ENCODE measurements at places on chromosomes 7 and 10.

DNA sequence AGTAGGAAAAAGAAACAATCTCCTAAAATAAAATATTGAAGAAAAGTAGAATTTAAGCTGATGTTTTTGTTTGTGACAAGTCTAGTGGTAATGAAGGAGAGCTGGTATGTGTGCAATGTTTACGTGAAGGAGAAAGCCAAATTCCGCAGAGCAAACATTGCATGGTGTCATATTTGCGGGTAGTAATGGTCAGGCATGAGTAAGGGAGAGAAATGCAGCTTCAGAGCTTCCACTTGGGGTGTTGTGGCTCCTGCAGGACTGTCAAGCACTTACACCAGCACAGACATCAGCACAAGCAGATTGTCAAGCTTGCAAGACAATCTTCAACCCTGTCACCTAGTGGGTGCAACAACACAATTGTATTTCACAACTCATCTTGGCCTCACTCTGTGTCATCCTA lies 136.5 kb upstream of the ETV1 start:
- no peak for DNase-seq

DNA sequence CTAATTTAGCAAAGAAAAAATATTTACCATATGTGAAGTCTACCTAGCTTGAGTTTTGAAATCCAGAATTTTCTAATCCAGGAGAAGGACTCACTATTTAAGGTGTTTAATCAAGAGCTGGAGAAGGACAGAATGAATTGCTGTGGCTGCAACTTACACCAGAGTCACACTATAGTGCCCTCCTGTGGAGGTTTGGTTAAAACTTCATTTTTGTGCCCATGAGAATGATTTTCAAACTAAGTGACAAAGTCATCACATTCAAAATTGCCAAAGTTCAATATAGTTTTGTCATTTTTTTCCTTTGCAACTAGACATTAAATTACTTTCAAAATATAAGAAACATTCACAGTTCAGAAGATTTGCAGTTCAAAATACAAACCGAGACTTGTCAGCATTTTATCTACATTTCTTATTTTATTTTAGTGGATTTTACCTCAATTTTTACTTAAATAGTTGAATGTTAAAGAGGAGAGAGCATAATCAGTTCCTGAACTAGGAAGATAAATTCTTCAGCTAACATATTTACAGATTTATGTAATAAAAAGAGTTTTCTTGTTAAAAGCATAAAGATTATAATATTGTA lies 70.7 kb downstream of the CABCOCO1 start:
- DNase-seq, result peak; percentile 78

DNA sequence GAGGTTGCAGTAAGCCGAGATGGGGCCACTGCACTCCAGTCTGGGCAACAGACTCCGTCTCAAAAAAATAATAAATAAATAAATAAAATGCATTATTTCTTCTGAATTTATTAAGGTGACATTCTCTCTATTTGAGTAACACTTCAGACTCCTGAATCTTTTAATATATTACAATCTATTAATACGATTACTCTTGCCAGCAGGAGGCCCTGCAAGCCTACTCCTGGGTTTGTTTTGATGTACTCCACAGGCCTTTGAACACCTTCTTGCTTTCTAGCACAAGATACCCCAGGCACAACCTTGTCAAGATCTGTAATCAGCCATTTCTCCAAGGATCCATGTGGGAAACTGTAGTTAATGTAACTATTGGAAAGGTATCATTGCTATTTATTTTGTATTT lies 63.5 kb downstream of the COBL start:
- DNase-seq, result no peak

GRCh38 chr7:68434857-68435256 lies 1163.4 kb upstream of the AUTS2 start:
- no peak for DNase-seq

GRCh38 chr7:128697302-128697905 lies 25.3 kb downstream of the GARIN1A start:
- DNase-seq, result peak; percentile 93

- no peak for DNase-seq
Measured at GRCh38 chr10:60086862-60087261, 180.5 kb upstream of the CCDC6 start.

DNA sequence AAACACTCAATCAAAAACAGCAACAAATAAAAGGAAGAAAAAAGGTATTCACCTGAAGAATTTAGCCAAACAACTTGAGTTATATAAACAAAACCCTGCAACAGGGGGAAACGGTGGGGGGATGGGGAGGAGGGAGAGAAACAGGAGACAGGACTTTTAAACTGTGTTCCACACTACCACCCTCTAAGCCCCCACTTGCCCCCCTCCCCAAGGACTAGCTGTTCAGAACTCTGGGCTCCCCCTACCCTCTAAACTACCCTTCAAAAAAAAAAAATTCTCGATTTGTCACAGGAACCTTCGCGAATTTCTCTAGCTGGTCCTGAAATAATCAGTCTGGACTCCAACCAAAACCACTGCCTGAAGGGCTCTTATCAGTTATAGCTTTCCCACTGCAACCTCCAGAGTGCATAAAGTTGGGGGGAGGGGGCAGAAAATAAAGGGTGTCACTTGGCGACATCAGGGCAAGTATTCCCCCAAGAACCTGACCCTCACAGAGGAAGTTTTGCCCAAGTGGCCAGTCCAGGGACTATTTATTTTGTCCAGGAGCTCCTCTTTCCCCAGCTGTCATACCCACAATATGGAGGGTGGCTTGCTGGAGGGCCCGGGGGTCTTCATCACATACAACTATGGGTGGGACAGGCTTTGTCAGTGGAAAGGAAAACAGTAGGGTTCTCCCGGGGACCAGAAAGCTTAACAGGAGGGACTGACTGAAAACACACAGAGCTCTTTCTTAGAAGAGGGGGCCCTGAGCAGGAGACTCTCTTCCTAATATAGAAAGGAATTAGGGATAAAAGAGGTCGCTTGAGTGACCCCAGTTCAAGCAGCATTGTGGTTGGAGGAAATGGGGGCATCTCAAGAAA lies 1.3 kb downstream of the UBE2H start:
- DNase-seq, result peak; percentile 42

DNA sequence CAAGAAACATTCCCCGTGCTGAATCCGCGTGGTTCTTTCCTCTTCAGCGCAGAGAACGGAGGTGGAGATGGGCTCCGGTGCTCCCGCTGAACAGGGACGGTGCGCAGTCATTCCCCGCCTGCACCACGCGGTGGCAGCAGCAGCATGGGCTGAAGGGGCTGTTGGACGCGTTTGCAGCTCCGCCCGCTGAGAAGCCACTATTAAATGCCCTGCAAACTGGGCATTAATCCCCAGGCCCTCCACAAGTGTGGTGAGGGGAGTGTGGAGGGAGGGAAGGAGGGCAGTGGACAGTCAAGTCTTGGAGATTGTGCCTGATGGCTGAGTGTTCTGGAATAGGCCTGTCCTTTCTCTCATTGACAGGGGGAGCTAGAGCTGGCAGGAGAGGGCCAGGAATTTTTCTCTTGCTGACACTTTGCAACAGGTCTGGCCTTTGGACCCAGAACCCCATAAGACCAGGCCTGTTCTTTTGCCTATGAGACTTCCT lies 240.2 kb upstream of the INHBA start:
- peak; percentile 65 for DNase-seq

- no peak for DNase-seq
Measured at GRCh38 chr7:157818701-157819454, 482.1 kb downstream of the DNAJB6 start.

- no peak for DNase-seq
Measured at GRCh38 chr7:158595068-158595467, 7.4 kb upstream of the PTPRN2 start.

GRCh38 chr7:131090886-131091692 lies 236.6 kb upstream of the MKLN1 start:
- DNase-seq, result no peak

DNA sequence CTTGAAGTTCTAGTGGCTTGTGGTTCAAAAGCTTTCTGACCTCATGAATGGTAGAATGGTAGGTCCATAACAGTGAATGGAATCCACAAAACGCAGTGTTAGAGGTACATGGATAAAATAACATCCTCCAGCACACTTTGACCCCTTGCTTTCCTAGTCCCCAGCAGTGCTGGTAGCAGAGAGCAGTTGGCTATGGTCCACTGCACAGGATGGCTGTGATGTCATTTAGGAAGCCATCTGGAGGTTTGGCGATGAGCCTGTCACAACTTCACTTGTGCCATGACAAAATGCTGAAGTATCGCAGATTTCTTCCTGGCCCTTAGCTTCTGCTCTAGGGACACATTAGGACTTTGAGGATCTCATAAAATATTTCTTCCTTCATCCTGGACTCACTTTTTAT lies 300.0 kb upstream of the FZD8 start:
- DNase-seq, result no peak

DNA sequence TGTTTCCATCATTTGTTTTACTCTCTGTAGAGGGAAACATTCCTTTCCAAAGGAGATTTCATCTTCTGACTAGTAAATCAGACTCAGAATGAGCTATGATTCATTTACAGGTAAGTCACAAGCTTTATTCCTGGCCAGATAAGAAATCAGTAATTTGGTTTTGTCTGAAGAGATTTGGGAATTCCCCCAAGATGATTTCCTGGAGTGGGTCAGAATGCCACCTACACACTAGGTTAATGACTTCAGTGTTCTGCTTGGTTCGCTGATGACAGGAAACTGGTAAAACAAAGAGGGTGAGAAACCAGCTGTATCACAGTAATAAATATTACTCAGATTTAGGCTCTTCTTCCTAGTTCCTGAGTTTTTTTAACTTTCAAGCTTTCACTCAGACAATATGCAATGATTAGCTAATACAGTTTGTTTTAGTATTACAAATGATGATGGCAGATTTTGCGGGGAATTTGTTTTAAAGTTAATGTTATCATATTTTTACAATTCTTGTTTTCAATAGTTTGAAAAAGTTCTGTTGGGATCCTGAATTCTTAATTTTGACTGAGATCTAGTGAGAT lies 8.3 kb upstream of the ASZ1 start:
- DNase-seq, result no peak

GRCh38 chr10:42990721-42991441 lies 86.0 kb upstream of the RET start:
- no peak for DNase-seq

DNA sequence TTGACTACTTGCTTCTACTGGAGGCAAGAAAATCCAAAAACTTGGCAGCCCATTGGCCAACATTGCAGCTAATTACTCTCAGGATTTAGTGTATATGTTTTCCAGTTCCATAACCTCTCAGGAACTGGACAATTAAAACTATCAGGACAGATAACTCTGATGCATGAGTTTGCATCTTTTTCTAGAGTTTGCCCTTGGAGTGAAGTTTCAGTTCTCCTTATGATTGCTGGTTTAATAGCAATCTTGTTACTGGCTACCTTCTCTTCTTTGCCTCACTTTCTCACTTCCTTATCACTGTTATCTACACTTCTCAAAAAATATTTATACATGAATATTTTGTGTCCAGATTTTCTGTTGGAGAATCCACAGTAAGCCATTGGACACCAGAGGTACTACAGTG lies 735.9 kb downstream of the PCDH15 start:
- no peak for DNase-seq

DNA sequence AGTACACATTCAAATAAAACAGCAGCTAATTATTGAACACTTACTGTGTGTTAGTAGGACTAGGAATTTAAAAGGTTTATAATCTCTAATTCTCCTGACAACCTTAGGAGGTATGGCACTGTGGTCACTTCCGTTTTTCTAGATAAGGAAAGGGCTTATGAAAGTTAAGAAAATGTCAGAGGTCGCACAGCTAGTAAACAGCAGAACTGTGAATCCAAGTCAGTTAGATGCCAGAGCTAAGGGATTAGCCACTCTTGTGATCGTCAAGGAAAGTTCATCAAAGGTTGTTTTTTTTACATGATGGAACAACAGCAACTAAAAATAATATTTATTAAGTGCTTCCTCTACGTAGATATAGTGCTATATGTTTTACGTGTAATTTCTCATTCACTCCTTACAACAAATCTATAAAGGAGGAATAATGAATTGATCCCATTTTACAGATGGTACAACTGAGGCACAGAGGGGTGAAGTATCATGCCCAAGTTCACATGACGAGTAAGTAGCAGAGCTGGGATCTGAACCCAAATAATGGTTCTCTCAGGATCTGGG lies 84.9 kb downstream of the NAMPT start:
- peak; percentile 27 for DNase-seq

DNA sequence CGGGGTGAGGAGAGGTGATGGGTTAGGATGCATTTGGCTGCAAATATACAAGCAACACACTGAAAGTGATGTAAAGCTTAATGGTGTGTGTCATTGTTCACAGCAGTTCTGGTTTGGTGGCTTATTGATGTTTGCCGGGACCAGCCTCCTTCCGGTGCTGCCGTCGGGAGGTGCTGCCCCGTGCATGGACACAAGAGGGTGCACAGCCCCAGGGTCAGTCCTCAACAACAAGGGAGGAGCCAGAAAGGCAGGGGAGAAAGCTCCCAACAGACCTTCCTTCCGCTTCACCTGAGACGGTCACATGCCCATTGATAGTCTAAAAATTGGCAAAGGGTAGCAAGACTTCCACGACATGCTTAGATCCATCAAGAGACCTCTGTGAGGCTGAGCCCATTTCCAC lies 9.5 kb downstream of the RNF32 start:
- DNase-seq, result peak; percentile 79

- no peak for DNase-seq
Measured at GRCh38 chr10:234708-235406, 99.6 kb downstream of the ZMYND11 start.

DNA sequence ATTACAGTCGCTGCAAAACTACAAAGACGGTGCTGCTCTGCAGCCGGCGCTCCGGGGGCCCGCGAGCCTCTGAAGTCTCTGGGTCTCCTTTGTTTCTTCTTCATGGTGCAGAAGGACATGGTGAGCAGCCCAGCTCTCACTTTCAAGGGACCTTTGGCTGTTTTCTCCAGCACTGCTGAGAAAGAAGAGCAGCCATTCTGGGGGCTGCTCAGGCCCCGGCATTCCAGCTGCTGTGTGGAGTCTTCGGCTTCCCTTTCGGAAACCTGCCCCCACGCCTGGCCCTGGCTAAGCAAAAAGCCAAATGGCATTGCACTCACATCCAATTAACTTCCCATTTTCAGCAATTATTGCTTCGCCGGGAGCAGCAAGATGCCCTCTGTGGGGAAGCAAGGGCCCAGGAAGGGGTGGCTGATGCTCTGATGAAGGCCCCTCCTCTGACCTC lies 555.7 kb downstream of the PTPRN2 start:
- no peak for DNase-seq
